HT1080 (cell line): ENCODE measurements at places on chromosomes 3 and 15. TPM values are rescaled to one million over a fixed set of nuclear protein-coding genes. Genes with fewer than 3 reads are reported as not detected.
A peak's percentile ranks its signal among the peaks of the same experiment; 100 is the strongest.

ECE2 gene
- total RNA-seq, result not detected in 2 replicates

ALDH1A3 gene
- total RNA-seq, result 0.39 and 2.2 TPM in 2 replicates

RPS27L gene
- total RNA-seq, result 366 and 380 TPM in 2 replicates

CCDC13 gene
- total RNA-seq, result not detected in 2 replicates

GRCh38 chr3:50211930-50212329, 6.9 kb downstream of the SLC38A3 start:
- DNase-seq, result peak; percentile 44

DNA sequence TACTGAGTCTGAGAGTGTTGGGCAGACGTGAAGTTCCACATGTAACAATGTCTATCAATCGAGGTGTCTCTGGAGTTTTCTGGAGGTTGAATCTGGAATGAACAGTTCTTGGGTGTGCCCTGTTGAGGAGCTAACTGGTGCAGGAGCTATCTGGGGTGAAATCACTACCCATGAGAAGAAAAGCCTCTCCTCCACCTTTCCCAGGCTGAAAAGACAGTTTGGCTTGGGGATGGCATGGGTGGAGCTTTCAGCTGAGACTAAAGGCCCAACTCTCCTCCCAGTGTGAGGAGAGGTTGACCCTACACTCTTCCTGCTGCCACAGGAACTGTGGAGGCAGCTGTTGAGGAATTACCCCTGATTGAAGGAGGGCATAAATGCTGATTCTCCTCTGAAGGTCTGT, 54.4 kb upstream of the LRRFIP2 start:
- DNase-seq, result no peak

DNA sequence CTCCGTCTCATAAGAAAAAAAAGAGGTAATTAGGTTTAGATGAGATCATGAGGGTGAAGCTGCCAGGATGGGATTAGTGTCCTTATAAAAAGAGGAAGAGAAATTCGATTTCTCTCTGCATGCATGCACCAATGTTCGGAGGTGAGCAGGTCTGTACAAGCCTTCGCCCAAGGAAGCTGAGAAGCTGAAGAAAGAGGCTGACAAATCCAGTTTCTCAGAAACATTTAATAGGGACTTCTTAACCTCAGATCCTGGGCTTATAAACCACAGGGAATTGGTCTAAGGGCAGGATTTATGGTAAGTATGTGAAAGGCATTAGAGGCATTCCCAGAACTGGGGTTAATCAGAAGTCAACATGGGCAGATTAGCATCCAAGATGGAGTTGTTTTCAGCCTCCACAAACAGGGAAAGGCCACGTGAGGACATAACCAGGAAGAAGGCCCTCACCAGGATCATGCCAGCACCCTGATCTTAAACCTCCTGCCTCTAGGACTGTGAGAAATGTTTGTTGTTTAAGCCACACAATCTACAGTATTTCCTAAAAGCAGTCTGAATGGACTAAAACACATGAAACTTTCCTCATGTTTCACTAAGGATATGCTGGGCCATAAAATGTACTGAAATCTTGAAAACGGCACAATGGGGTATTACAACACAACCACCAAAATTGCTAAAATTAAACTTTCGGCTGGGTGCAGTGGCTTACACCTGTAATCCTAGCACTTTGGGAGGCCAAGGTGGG, 11.3 kb downstream of the SHISA5 start:
- no peak for DNase-seq
